ENCODE measurements at places on chromosomes 11 and 22.

DNA sequence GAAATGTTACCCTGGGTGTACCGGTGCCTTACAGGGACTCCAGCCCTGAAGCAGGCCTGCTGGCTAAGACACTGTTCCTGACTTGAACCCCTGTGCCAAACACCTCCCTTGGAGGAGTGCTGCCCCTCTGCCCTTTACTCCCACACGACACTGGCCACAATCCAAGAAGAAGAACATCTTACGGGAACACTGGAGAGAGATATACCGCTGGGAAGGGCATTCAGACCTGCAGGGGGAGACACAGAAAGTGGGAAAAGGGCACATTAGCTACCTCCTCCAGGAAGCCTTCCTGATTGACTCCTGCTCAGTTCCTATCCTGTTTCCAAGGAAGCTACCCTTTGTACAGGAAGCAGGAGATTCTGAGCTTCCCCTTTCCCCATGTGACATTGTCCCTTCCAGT, 18.7 kb downstream of the TMPRSS13 start:
- no peak for DNase-seq

GRCh38 chr11:5204787-5205186, 4.3 kb upstream of the OR51V1 start:
- DNase-seq = no peak

GRCh38 chr11:116955949-116956348, 118.5 kb upstream of the APOA1 start:
- DNase-seq = no peak

- DNase-seq = no peak
These were observed 133.2 kb downstream of the SPATA19 start for GRCh38 chr11:133712051-133712560.

DNA sequence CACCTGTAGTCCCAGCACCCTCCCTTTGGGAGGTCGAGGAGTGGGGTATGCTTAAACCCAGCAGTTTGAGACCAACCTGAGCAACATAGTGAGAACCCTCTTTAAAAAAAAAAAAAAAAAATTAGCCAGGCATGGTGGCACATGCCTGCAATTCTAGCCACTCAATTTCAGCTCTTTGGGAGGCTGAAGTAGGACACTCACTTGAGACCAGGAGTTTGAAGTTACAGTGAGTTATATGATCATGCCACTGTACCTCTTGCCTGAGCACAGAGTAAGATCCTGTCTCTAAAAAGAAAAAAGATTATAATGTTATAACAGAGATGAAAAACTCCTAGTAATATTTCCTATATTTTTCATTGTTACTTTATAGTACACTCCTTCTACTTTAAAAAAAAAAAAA, 23.9 kb downstream of the PIK3C2A start:
- no peak for DNase-seq

DNA sequence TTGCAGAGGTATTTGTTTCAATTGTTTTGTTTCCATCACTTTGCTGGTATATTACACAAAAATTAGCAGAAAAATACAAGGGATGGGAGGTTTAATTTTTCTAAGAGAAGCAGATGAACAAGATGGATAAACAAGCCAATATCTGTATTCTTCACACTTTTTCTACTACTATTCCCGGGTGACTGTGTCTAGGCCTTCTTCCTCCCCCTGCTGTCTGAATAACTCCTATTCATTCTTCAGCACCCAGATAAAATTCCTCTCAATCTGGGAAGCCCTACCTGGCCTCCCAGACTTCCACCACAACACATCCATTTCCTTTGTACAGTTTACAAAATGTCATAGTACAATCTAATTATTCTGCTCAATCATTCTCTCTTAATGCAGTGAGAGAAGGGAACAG, 666.6 kb upstream of the TENM4 start:
- no peak for DNase-seq

GRCh38 chr11:60040109-60040508, at the start of gene OOSP2:
Gene OOSP2 (plus strand): TSS chr11:60040409. CDS start chr11:60040460, 51 bp downstream.
- DNase-seq = no peak

DNA sequence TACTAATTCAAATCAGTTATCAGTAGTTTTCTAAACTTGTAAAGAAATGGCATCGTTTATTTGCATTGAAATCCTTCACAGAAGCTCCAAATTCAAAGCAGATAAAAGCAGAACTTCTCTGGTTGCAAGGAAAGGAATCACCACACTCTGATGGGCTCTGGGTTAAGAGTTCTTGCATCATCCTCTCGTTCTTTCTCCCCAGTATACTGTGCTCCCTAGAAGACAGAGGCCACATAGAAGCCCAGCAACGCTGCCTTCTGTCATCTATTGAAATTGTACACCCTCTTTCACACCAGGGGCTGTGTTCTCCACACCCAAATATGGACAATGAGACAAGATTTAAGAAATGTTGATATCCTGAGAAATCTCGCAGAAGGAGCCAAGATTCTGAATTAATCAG, 29.3 kb downstream of the FAT3 start:
- DNase-seq = no peak

- no peak for DNase-seq
These were observed 189.0 kb upstream of the NARS2 start for GRCh38 chr11:78763664-78764063.

DNA sequence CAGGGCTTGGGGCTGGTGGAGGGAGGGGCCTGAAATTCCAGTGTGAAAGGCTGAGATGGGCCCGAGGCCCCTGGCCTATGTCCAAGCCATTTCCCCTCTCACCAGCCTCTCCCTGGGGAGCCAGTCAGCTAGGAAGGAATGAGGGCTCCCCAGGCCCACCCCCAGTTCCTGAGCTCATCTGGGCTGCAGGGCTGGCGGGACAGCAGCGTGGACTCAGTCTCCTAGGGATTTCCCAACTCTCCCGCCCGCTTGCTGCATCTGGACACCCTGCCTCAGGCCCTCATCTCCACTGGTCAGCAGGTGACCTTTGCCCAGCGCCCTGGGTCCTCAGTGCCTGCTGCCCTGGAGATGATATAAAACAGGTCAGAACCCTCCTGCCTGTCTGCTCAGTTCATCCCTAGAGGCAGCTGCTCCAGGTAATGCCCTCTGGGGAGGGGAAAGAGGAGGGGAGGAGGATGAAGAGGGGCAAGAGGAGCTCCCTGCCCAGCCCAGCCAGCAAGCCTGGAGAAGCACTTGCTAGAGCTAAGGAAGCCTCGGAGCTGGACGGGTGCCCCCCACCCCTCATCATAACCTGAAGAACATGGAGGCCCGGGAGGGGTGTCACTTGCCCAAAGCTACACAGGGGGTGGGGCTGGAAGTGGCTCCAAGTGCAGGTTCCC, at the start of gene APOC3:
Gene APOC3 (plus strand): TSS at position 383 of the 659 bp plus-strand sequence. CDS start 676 bp downstream, outside the sequence.
- no peak for DNase-seq

DNA sequence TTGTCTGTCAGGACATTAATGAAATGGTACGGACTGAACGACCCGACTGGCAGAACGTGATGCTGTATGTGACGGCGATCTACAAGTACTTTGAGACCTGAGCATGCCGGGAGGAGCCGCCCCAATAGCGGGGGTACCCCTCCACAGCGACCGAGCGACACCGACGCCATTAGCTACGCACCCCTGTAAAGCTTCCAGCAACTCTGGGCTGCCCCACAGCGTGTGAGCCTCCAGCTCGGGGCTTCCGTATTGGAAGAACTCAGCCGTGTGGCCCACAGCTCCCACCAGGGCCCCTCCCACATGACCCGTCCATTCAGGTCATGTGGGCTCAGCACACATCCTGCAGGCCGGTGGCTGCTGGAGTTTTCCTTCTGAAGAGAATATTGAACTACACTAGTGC, 12.9 kb upstream of the ADORA2A start:
- no peak for DNase-seq

- peak; percentile 61 for DNase-seq
These were observed 222.5 kb downstream of the TBC1D22A start for GRCh38 chr22:46984751-46985506.

- DNase-seq = peak; percentile 93
These were observed 50.5 kb upstream of the SHISAL1 start for GRCh38 chr22:44363013-44363979.

GRCh38 chr11:38990139-38990538, 2392.1 kb upstream of the RAG2 start:
- DNase-seq = no peak

DNA sequence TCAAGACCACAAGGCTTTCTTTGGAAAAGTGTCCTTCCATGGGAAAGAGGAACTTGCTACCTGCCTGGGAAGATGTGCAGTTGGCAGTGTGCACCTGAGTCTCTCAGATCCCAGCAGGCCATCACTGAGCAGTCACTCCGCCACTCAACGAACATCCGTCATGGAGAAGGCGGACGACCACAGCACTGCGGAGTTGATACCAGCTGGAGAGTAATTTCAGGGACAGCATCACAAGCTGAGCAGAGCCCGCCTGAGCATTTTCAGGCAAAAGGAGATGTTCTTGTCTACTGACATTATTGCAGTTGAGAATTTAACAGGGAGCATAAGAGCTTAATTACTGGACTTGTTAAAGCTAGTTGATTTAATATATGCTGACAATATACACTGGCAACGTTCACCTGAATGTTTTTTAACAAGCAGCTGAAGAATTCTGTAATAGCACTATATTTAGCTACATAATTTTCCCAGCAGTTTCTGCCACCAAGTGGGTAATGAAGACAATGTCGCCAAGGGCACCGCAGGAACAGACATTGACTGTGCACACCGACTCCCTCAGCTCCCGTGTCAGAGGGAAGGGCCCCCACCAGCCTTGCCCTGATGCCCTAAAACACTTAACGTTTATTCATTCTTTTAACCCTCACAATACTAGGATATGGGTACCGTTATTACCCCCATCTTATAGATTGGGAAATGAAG, 52.4 kb upstream of the ARFGAP3 start:
- DNase-seq = no peak

DNA sequence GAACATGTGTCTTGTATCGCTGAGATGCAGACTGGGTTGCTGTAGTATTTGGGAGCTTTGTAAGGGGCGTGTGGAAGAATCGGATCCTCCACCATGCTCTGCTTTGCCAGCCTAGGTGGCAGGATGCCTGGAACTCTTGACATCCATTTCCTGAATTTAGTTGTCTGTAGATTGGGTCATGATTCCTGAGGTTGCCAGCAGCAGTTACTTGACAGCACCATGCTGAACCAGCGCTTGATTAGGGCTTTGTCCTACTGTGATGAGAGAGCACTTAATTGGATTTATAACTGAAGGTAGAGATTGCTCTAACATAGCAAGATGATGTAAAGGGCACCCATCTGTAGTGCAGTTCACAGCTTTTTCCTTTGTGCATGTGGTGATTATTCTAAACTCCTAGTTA, 75.6 kb upstream of the HORMAD2 start:
- no peak for DNase-seq

DNA sequence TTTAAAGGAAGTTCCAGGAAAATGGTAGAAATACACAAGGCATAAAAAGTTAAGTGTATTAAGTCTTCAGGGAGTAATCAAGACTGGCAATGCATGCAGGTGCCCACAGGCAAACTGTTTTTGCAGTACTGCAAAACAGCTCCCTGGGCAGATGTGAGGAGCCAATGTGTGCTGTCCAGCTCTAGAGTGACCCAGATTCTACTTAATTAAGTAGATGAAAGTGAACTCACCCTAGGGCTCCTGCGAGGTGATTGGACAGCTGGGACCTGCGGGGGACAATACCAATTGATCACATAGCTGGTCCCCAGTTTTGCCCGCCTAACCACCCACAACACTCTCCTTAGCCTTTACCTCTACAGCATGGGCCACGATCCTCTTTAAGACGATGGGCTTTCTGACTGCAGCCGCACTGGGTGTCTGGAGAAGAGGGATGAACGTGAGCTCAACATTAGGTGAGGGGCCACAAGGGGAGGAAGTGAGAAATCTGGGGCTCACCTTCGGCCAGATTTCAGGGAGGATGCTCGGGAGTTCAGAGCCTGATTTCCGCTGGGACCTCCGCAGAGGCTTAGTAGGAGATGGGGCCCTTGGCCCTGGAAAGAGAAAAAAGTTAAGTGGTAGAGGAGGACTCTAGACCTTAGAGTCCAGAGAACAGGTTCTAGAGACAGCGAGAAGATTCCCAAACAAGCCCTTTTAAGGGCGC, 556 bp downstream of the CDCA5 start:
- no peak for DNase-seq

Measured in suprapubic skin (tissue), 4 donors.